ENCODE measurements at places on chromosomes 2 and 18.

DNA sequence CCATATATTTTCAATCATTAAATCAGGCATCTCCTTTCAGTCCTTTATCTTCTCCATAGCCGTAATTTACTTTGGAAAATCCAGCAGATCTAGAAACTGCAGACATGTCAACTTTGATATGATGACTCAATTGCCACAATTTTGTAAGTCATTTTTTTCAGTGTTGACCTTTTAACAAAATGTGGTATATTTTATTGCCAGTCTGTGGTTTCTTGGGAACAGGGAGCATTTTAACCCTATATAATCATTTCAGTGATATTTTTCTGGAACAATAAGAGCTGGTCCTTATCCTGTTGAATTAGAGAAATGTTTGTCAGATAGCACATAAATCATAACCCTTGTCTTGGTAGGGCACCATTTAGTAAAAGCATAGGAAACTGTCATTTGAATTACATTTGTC is 90.9 kb upstream of the UBXN4 start:
- no peak for DNase-seq

- DNase-seq: no peak
Measured at GRCh38 chr2:14511541-14511940, 121.0 kb upstream of the LRATD1 start.

- no peak for DNase-seq
Measured at GRCh38 chr2:63654959-63655358, 66.2 kb downstream of the MDH1 start.

DNA sequence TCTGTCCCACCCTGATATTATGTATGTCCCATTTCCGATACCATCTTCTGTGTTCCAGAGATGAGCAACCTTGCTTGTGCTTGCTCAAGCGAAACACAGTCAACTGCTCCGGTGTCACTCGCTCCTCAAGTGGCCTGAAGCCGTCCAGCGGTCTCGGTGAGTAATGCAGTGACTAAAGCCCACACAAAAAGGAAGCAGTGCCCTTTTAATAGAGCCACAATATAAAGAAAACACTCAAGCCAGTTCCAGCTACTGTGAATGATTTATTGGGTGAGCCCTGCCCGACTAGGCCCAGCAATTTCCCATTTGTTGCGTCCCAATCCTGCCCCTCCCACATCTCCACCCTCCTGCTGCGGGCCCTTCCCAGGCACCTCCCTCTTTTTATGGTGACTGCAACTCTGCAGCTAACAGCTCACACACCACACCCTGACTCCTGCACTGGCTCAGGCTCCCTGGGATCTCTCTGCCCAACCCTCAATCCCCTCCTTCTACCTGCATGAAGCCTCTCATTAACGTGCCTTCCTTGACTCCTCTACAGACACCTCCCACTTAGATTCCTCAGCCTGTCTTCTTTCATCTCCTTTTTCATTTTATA is 44.2 kb upstream of the DSC1 start:
- DNase-seq: no peak
